ENCODE measurements at places on chromosomes 3 and 15.
A peak's percentile ranks its signal among the peaks of the same experiment; 100 is the strongest.

DNA sequence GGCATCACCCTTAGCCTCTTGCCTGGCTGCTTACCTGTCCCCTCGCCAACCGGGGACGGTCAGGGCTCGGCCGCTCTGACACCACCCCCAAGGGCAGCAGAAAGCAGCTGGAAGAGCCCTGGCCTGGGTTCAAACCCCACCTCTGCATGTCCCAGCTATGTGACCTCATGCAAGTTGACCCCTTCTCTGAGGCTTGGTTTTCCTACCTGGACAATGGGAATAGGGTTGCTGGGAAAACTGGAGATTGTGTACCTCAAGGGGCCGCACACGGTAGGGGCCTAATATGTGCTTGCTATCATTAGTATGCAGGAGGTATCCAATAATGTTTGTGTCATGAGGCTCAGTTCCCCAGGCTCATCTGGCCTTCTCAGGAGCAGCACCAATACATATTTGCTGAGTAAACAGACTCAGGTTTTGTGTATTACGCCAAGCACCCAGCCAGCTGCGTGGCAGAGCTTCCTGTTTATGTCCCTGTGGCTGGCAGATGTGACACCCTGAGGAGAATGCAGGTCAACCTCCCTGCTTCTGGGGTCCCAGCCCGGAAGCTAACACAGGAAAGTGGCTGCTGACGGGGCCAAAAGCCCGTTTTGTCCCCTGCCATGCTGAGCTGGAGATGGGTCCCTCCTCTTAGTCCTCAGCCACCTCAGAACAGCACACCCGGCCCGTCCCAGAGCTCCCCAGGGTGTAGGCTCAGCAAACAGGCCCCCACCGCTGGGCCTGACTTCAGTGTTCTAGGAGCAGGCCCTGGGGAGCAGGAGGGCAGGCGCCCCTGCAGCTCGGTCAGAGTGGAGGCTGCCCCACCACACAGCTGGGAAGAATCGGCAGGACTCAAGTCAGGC lies 29.7 kb downstream of the PLXND1 start:
- peak; percentile 35 for DNase-seq

DNA sequence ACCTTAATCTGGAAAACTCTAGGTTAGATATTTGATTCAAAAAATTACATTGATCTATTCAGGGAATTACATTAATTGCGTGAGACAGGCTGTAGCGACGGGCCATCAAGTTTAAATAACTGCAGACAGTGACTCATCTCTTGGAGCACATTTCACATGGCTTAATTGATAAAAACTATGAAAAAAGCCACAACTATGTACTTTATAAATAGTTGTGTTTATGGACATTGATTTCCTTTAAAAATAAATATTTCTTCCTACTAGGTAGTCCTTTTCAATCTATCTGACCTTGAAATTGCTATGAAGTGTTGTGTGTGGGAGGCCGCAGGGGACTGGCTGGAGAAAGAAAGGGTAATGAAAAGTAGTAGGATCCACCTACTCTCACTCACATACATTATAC lies 157.8 kb downstream of the IL1RAP start:
- no peak for DNase-seq

GRCh38 chr3:18648868-18649462 lies 223.8 kb upstream of the SATB1 start:
- DNase-seq: peak; percentile 11

DNA sequence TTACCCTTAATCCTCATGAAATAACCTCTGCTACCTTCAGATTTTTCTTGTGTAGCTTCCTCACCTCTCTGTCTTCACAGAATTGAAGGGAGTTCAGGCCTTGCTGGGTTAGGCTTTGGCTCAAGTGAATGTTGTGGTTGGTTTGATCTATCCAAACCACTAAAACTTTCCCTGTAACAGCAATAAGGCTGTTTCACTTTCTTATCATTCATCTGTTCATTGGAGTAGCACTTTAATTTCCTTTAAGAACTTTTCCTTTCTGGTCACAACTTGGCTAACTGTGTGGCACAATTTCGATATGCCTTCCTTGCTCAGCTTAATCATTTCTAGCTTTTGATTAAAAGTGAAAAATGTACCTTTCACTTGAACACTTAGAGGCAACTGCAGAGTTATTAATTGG lies 129.8 kb downstream of the NR1I2 start:
- peak; percentile 27 for DNase-seq

GRCh38 chr15:87704276-87704675 lies 552.3 kb downstream of the NTRK3 start:
- DNase-seq: no peak

DNA sequence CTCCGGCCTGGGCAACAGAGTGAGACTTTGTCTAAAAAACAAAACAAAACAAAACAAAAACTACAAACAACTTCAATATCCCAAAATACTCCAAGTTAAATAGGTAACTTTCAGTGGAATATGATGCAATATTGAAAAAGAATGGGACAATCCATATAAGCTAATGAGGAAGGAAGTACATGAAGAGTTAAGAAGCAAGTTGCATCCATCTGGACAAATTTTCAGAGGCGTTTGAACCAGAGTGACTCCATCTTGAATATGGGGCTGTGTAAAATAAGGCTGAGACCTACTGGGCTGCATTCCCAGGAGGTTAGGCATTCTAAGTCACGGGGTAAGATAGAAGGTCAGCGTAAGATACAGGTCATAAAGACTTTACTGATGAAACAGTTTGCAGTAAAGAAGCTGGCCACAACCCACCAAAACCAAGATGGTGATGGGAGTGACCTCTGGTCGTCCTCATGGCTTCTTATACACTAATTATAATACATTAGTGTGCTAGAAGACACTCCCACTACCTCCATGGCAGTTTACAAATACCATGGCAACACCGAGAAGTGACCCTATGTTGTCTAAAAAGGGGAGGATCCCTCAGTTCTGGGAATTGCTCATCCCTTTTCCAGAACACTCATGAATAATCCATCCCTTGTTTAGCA lies 58.1 kb upstream of the LCTL start:
- no peak for DNase-seq

GRCh38 chr15:38058596-38059075 lies 124.2 kb downstream of the TMCO5A start:
- DNase-seq: no peak

- no peak for DNase-seq
These were observed 6.4 kb downstream of the MYL3 start for GRCh38 chr3:46856576-46857471.

- DNase-seq: no peak
These were observed 3.5 kb downstream of the B3GALNT1 start for GRCh38 chr3:161101609-161102008.

DNA sequence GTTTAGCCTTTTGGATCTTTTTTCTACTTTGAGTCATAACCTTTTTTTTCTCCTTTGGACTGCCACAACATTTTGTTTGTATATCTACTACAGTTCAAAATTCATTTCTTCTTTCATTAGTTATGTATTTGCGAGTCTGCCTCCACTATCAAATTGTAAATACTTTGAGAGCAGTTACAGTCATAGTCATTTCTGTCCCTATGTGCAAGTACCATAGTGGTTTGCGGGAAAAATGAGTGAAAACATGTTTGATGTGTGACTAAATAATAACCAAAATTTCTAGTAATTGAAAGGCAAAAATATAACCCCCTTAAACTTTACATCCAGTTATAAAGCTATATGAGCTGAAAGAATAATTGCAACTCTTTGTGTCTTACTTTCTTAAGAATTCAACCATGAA lies 45.8 kb upstream of the CCDC50 start:
- DNase-seq: no peak

DNA sequence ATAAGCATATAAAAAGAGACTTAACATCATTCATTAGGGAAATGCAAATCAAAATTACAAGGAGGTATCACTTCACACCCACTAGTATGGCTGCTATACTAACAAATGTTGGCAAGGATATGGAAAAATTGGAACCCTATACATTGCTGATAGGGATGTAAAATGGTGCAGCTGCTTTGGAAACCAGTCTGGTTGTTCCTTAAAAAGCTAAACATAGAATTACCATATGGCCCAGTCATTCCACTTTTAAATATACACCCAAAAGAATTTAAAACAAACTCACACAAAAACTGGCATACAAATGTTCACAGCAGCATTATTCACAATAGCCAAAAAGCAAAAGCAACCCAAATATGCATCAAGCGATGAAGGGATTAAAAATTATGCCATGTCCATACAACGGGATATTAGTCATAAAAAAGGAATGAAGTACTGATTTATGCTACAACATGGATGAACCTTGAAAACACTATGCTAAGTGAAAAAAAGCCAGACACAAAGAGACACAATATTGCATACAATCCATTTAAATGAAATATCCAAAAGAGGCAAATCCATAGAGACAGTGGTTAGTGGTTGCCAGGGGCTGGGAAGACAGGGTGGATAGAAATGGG lies 118.3 kb downstream of the OSBPL10 start:
- no peak for DNase-seq

GRCh38 chr15:48630245-48630644 lies 15.3 kb downstream of the FBN1 start:
- DNase-seq: no peak

GRCh38 chr15:88835646-88836045 lies 32.4 kb downstream of the ACAN start:
- DNase-seq: no peak

DNA sequence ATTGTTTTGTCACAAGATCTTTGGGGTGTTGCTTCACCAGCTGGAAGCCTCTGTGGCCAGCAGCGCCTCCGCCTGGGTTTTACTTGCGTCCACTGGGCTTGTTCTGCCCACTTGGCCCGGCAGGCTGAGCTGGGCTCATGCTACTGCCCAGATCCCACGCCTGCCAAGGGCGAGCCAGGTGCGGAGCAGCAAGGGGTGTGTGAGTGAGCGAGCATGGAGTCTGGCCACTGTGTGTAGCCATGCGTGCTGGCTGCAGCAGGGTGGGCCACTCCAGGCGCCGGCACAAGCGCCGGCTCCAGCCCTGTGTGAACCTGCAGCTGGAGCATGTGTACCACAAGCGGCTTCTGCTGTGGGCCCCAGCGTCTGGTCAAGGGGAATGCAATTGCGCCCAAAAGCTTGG lies 416.5 kb upstream of the RGMA start:
- DNase-seq: no peak

GRCh38 chr3:36907911-36908646 lies 36.8 kb downstream of the TRANK1 start:
- DNase-seq: peak; percentile 70

DNA sequence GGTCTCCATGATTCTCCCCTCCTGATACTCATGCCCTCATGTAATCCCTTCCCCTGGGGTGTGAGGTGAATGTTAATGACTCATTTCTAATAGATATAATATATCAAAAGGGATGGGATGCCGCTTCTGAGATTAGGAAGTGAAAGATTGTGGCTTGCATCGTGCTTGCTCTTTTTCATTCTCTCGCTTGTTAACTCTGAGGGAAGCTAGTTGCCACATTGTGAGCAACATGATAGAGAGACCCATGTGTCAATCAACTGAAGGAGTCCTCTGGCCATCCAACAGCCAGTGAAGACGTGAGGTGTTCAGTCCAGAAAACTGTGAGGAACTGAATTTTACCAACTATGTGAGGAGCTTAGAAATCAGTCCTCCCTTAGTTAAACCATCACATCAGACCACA lies 28.9 kb upstream of the DRD3 start:
- no peak for DNase-seq

DNA sequence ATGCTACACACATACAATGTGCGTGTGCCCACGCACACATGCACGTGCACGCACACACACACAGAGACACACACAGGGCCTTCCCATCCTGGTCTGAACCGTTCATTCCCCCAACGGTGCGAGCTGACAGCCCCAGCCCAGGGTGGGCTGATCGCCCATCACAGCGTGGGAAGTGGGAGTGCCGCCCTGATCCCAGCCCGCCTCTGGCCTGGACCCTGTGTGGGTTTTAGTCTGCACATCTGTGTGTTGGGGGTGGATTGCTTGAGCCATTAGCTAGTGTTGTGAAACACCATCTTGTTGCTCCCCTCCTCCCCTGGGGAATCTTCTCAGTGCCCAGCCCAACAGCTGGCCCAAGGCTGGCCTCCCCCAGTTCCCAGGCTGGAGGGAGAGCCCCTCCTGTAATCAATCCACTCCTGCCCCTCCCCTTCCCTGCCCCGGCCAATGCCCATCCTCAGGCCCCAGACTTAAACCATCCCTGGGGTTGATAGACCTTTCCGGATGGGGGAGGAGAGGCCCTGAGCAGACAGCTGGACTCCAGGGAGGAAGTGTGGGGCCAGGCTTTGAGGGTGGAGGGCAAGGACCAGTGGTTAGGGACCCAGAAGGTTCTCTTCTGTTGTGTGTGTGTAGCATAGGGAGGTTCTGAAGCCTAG lies 8.3 kb downstream of the SEMA3G start:
- DNase-seq: no peak

DNA sequence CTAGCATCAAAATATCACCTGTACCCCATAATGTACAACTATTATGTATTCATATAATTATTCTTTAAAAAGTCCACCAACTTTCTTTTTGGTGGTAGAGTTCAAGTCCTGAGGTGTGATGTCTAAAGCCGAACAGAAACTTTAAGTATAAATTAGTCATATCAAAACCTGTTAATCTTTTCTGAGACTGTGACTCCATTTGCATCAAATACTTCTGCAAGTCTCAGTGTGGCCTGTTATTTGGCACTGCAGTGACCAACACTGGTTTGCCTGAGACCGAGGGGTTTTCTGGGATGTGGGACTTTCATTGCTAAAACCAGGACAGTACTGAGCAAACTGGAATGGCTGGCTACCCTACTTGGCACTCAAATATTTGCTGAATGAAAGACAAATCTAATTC lies 7.3 kb downstream of the NGLY1 start:
- DNase-seq: no peak

- peak; percentile 71 for DNase-seq
These were observed 60.5 kb upstream of the KLF13 start for GRCh38 chr15:31265871-31266711.

- no peak for DNase-seq
These were observed 678.1 kb upstream of the CCDC54 start for GRCh38 chr3:106699122-106699521.

- DNase-seq: no peak
These were observed 28.7 kb downstream of the ZIC4 start for GRCh38 chr3:147377412-147378367.

DNA sequence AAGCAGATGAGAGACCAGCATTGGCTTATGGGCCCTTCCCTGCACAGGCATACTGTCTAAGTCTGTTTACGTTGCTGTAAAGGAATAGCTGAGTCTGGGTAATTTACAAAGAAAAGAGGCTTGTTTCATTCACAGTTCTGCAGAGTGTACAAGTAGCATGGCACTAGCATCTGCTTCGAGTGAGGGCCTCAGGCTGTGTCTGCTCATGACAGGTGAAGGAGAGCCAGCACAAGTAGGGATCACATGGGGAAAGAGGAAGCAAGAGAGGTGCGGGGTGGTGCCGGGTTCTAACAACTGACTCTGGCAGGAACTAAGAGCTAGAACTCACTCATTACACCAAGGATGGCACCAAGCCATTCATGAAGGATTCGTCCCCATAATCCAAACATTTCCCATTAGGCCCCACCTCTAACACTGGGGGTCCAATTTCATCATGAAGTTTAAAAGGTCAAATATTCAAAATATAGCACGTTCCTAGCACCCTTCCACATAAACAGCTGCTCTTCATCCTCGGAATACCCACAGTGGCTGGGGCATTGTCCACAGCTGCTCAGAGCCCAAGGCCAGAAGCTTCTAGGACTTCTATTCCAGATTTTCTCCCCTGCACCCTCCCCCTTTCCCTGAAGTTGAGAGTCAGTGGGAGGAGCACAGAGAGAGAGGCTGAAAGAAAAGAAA lies 5.6 kb downstream of the RTP3 start:
- DNase-seq: no peak
